ENCODE measurements at places on chromosomes 3 and 15. TPM values are rescaled to one million over a fixed set of nuclear protein-coding genes. Genes with fewer than 3 reads are reported as not detected.

DNA sequence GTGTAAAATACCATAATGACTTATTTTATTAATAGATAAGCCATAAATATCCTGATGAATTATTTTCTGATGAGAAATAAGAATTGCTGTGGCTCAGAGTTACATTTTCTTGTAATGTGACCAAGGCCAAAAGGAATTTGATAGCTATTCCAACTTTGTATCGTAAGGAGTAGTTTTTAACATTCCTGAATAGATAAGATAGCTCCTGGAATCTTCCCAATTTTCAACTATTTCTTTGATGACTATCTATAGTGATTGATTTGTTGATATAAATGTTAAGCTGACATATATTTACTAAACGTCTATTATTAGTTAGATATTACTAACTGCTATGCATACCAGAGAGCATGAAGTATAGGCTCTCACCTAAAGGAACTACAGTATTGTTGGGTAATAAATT is 49.1 kb upstream of the SATB1 start:
- no peak for DNase-seq

GRCh38 chr15:79437275-79438000 is 5.3 kb downstream of the MINAR1 start:
- peak; percentile 65 for DNase-seq

- DNase-seq, result no peak
These were observed 81.3 kb downstream of the KCNAB1 start for GRCh38 chr3:156201411-156202405.

GRCh38 chr3:45960289-45960688 is 17.0 kb downstream of the CXCR6 start:
- DNase-seq, result no peak

GRCh38 chr3:72155391-72156064 is 370.6 kb upstream of the PROK2 start:
- no peak for DNase-seq

- DNase-seq, result no peak
These were observed 56.8 kb downstream of the GPR171 start for GRCh38 chr3:151146071-151146730.

DNA sequence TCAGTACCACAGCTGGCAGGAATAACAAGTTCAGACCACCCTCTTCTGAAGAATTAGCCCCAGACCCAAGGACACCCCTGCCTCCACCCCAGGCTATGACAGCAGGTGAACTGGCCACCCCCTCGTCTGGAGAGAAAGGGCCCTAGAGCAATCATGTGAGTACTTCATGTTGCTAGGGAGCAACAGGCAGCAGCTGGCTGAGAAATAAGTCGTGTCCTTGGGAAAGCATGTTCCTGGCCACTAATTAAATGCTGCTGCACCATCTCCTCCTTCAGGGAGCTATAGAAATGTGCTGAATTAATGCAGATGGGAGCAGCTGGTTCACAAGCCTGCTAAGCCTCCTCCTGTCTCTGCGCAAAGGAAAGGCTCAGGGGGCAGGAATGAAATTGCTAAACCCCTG is 31.5 kb downstream of the MRPS11 start:
- DNase-seq, result no peak

GRCh38 chr15:42157981-42158765 is 1.7 kb upstream of the PLA2G4F start:
- DNase-seq, result no peak

DNA sequence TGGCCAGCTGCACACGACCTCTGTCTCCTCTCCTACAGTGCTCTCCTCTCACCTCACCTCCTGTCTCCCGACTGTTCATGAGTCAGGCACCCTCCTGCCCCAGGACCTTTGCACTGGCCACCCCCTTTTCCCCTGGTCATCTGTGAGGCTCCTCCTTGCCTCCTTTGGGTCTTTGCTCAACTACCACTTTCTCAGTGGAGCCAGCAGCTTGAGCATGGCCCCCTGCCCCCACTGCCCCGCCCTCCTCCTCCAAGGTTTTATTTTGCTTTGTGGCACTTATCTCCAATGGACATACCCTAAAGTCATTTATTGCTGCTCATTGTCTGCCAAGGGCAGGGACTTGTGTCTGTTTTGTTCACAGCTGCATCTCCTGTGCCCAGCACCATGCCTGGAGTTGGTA is 64.3 kb downstream of the MGLL start:
- no peak for DNase-seq

GRCh38 chr3:94787734-94788270 is 724.9 kb downstream of the NSUN3 start:
- DNase-seq, result no peak

DNA sequence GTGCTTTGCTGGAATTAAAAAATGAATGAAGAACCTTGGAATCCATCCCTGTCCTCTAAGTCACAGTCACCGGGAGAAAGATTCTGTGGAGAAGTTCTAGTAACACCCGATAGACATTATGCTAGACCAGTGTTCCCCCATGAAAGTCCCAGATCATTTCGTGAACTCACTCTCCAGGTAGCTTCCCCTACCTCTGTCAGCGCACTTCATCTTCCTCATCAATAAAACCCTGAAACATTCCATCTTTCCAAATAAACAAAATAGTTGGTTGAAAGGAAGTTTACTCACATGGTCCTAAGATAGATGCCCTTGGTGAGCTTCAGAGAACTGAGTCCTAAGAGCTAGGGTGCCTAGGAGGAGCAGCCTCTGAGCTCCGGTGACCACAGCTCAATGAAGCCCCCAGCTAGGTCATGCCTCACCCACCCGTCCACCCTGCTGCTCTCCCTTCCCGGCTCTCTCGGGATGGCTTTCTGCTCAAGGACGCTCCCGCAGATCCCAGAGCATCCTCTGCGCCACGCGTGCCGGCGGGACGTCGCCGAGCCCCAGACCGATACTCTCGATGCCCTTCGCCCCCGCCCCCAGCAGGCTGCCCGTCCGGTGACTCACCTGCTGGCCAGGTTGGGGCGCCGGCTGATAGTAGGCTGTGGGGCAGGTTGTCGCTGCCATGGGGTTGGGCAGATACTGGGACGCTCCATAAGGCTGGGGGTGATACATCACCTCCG is 776 bp downstream of the VGLL3 start:
- DNase-seq, result no peak

GRCh38 chr15:41952013-41952563 is 20.3 kb downstream of the EHD4 start:
- no peak for DNase-seq

DNA sequence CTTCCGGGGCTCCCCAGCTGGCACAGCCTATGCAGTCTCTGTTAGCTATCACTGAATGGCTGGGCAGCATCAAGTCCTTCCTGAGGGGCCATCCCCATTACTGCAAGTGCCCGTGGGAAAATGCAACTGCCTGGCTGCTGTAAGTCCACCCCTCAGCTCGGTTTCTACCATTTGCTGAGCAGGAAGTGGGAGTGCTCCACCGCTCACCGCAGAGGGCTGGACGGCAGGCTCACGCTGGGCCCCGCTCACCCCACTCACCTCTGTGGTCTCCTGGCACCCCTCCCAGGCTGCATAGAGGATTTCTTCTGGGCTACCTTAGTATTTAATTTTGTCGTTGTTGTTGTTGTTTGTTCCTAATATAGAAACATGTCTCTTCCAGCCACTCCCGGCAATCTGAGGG is 270.2 kb downstream of the PLCL2 start:
- DNase-seq, result no peak

DNA sequence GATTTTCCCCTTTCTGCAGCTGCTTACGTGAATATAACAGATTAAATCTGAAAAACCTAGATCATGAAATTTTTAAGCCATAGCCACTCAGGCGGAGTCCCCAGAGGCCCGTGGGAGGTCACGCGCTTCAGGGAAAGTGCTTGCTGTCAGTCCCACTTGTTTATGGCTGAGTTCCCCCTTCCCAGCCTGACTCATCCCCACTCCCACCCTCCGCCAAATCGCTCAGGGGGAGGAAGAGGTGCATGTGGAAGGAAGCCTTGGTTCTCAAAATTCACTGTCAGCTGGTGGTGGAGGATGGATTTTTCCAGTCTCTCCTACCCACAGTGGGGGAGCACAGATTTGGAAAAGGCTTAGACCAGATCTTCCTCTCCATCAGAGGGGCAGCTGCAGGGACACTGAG is 67.4 kb downstream of the CORO2B start:
- DNase-seq, result no peak

- no peak for DNase-seq
These were observed 43.2 kb downstream of the CMTM6 start for GRCh38 chr3:32459450-32459849.

DNA sequence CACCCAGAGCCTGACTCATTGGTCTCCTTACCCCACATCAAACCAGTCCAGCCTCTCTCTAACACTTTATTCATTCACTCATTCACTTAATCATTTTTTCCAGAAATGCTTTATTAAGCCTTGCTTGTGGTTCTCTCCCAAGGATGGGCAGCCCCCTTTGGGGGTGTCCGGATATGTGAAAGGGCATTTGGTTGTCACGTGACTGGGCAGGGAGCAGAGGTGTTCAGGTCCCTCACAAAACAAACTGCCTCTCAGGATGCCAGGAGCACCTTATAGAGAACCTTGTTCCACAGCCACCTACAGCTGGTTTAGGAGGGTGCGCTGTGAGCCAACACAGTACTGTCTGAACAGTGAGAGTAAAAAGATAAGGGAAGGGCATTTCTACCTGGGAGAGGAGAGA is 25.8 kb upstream of the PTPN23 start:
- no peak for DNase-seq

DNA sequence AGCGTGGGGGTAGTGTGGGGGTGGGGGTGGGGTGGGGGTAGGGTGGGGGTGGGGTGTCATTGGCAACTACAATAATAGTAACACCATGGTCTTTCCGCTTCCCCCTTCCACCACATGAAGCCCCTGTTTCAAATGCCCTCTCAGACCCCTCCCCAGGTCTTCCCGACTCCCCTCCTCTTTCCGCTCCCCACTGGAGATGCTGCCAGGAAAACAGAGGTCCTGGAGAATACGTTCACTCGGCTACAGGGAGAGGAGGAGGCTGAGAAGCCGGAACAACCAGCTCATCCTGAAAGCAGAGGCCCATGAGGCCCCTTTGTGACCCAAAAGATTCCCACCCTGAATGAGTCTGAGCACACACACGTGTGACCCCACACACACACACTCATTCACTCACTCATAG is 75.4 kb downstream of the CPN2 start:
- no peak for DNase-seq

Gene PLCB2
- total RNA-seq, result 14.0 TPM

Gene MAGEL2
- total RNA-seq, result 2.0 TPM

Gene MASP1
- total RNA-seq, result 172 TPM

Gene CDC25A
- 8.8 TPM for total RNA-seq

Gene CNTN6
- total RNA-seq, result 0.98 TPM

Gene CLRN1
- total RNA-seq, result not detected

All from vagina (tissue), 2 donors.